Caki2 (cell line): ENCODE measurements at places on chromosomes 3 and 15. TPM values are rescaled to one million over a fixed set of nuclear protein-coding genes. Genes with fewer than 3 reads are reported as not detected.
A peak's percentile ranks its signal among the peaks of the same experiment; 100 is the strongest.

The STXBP5L gene
- not detected in 2 replicates for total RNA-seq

The ACSBG1 gene
- not detected in 2 replicates for total RNA-seq

The HTR3E gene
- not detected in 2 replicates for total RNA-seq

The RASGRP1 gene
- total RNA-seq = 0.30 and 2.5 TPM in 2 replicates

The BUB1B gene
- 44.3 and 49.3 TPM in 2 replicates for total RNA-seq

GRCh38 chr15:45121706-45122417, 7.7 kb downstream of the DUOXA2 start:
- DNase-seq = peak; percentile 59

DNA sequence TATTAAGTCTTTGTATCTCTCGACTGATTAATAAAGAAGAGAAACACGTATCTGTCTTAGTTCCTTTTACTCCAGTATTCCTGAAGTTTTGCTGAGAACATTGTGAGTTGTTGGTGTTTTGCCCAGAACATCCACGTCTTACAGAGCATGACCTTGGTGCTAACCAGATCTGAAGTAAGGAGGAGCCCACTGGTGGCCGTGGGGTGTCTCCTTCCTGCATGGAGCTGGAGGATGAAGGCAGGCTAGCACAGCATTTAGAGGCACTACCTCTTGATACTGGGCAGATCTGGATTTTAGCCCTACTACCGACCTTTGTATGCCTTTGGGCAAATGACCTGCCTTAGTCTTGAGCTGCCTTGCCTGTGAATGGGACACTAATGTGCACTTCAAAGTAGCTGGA, 28.9 kb upstream of the ESYT3 start:
- DNase-seq = no peak

DNA sequence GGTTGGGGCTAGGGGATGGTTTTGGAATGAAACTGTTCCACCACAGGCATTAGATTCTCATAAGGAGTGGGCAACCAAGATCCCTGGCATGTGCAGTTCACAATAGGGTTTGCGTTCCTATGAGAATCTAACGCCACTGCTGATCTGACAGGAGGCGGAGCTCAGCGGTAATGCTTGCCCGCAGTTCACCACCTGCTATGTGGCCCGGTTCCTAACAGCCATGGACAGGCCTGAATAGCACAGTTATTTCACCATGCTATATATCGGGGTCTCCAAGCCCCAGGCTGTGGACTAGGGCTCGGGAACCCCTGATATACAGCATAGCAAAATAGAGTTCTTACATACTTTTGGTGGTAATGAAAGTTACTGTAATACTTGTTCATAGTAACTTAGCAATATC, 99.9 kb upstream of the THSD4 start:
- DNase-seq = no peak

- no peak for DNase-seq
Measured at GRCh38 chr15:69158201-69158842, 2.1 kb upstream of the GLCE start.

DNA sequence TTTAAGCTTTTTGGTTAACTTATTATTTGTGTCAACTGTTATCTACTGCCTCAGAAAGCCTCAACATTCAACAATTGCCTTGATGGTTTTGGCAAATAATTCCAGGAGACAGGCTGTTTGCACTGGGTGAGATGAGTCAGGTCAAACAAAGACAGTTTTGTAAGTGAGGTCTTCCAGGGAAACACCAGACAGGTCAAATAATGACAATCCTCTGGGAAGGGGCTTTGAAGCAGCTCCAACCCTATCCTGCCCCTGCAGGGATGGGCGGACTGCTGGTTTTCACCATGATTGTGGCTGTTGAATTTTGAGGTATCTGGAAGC, 79.4 kb upstream of the PRR23E start:
- no peak for DNase-seq

GRCh38 chr3:162138509-162138908, 641.9 kb downstream of the OTOL1 start:
- no peak for DNase-seq

- no peak for DNase-seq
Measured at GRCh38 chr3:11735638-11736037, 91.9 kb upstream of the VGLL4 start.

GRCh38 chr15:81157195-81157938, 23.3 kb downstream of the CFAP161 start:
- no peak for DNase-seq

DNA sequence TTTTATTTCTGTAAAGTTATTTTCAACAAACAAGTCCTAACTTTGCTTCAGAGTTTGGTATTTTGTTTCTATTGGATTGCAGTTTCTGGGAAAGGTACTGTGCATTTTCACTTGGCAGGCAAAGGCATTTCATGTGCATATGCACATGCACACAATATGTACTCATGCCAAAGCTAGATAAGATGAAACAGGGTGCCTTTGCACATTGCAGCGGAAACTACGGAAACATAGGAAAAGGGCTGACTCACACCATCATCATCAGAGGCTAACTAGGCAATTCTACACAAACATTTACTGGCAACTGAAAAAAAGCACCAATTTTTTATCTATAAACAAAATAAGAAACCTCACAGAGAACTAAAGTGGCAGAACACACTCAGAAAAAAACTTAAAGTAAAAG, 550.6 kb upstream of the NECTIN3 start:
- no peak for DNase-seq

DNA sequence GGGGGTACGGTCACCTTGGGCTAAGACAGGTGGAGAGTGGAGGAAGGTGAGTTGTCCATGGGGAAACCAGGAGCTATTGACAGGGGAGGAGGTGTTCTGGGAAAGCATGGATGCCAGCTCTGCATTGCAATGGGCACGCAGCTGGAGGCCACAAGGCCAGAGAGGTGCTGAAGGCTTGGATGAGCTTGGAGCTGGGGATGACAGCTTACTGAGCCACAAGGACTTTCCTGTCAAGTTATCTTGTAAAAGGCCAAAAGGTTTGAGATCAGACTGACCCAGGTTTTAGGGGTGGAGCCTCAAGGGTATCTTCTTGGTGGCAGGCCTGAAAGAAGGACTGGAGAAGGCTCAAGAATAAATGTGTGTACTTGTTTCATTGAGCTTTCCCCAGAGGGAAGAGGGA, 115.2 kb downstream of the ASB7 start:
- no peak for DNase-seq

DNA sequence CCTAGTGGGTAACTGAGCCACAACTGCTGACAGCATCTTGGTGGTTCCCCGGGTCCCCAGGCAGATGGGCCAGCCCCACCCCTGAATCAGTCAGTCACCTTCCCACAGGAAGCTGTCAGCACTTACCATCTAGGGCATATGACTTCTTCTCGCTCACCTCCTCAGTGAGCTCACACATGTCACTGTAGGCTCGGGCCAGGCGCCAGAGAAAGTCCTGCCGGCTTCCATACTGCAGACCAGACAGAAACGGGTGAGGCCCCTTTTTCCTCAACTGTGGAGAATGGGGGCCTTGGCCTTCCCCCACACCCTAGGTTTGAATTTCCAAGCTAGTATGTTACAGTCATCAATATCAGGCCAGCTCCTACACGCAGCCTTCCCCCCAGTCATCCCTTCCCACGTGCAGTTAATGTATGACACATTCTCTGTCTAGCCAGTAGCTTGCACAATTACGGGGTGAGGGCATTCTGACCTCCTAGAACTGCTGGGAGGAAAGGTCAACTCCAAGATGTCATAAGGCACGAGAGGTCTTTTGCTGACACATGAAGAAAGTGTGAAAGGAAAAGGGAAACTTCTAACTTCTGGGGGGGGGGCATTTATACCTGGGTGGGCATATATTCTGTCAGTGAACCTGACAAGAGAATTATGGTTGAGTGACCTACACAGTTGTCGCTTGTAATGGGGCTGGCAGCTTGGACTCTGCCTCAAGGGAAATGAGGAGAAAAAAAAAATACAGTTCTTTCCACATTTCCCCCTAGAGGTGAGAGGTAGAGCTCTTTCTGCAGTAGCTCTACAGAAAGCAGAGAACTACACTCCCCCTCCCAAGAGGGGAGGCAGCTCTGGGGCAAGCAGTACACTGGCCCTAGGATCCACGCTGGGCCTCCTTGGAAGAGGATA, 10.9 kb downstream of the RMDN3 start:
- peak; percentile 33 for DNase-seq

DNA sequence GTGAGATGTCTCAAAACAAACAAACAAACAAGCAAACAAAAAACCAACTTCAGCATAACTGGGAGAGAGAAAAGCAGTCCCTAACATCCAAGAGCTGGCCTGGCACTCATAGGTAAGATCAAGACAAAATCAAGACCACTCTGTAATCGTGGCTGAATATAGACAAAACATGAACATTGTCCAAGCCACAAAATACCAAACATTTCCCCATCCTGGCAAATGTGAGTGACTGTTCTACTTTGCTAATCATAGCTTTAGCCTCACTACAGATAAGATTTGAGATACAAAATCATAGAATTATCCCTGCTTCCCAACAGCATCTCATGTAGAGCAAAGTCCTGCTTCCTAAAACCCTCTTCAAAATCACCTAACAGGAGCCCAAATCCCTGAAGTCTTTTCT, 116.7 kb upstream of the PRTG start:
- no peak for DNase-seq
